Activated naive CD4-positive, alpha-beta T cell treated with anti-CD3 and anti-CD28 coated beads, Interleukin-2, amount 10 ng/mL, durations not matched to agents 7 days and 5 days (primary cell): ENCODE measurements at places on chromosomes 16 and 17.

DNA sequence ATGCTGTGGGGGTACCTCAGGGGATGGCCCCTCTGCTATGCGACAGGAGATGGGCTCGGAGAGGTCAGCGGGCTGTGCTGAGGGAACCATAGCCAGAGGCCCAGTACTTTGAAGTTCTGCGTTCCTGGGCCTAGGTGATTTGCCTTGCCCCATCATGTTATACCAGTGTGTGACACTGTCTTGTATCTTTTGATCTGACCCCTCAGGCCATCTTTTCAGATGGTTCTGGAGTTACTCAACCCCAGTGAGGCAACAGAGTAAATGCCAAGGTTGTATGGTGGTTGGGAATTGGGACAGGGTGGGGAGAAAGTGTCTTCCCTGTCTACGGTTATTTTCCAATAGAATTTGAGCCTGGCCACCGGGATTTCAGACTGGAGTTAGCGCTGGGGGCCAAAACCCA lies 8.5 kb downstream of the MSI2 start:
- no peak overlapping the region for H3K4me3 ChIP-seq
- no peaks in the 10 kb centered on the region for H3K27me3 ChIP-seq
- peaks cover 88% of the 10 kb centered on the region for H3K36me3 ChIP-seq
- H3K4me1 ChIP-seq, result peaks cover 42% of the 10 kb centered on the region
- H3K27ac ChIP-seq, result no peak overlapping the region

DNA sequence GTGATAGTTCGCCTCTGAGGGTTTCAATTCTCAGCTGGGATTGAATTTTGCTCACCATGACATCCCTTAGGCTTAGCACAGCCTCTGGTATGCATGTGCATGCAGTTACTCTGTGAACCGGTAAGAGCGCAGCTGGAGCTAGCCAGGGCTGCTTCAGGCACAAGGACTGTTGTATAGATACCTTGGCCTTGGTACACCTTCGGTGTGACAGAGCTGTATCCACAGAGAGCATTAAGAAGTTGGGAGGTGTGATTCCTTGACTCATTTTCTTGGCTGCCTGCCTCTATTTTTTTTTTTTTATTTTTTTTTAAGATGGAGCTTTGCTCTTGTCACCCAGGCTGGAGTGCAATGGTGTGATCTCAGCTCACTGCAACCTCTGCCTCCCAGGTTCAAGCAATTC lies 2.2 kb upstream of the NUTF2 start:
- H3K27me3 ChIP-seq, result no peaks in the 10 kb centered on the region
- H3K4me3 ChIP-seq, result peak overlapping the region; percentile 95
- no peak for DNase-seq
- H3K27ac ChIP-seq, result peak overlapping the region; percentile 99

- peaks cover 91% of the 10 kb centered on the region for H3K4me1 ChIP-seq
- H3K27ac ChIP-seq, result peak overlapping the region; percentile 98
- no peaks in the 10 kb centered on the region for H3K27me3 ChIP-seq
- peak overlapping the region; percentile 76 for H3K4me3 ChIP-seq
Observed at GRCh38 chr16:87956365-87957231, 5.4 kb downstream of the BANP start.

GRCh38 chr16:80176114-80176513 lies 364.7 kb upstream of the DYNLRB2 start:
- H3K27ac ChIP-seq, result no peak overlapping the region
- no peaks in the 10 kb centered on the region for H3K27me3 ChIP-seq
- no peak for DNase-seq
- H3K36me3 ChIP-seq, result no peaks in the 10 kb centered on the region
- H3K4me3 ChIP-seq, result no peak overlapping the region

GRCh38 chr17:823501-823902 lies 41.3 kb downstream of the MRM3 start:
- no peaks in the 10 kb centered on the region for H3K36me3 ChIP-seq
- no peak overlapping the region for H3K27ac ChIP-seq
- no peaks in the 10 kb centered on the region for H3K4me1 ChIP-seq
- H3K27me3 ChIP-seq, result no peaks in the 10 kb centered on the region
- no peak overlapping the region for H3K4me3 ChIP-seq

GRCh38 chr16:1377406-1378010 lies 25.8 kb downstream of the GNPTG start:
- H3K4me1 ChIP-seq, result peaks cover 19% of the 10 kb centered on the region
- DNase-seq, result no peak
- no peak overlapping the region for H3K27ac ChIP-seq
- no peak overlapping the region for H3K4me3 ChIP-seq
- no peaks in the 10 kb centered on the region for H3K27me3 ChIP-seq

GRCh38 chr16:54312502-54312991 lies 26.0 kb upstream of the IRX3 start:
- no peak overlapping the region for H3K27ac ChIP-seq
- H3K36me3 ChIP-seq, result no peaks in the 10 kb centered on the region
- H3K27me3 ChIP-seq, result peaks cover 9% of the 10 kb centered on the region
- DNase-seq, result no peak
- no peak overlapping the region for H3K4me3 ChIP-seq
- H3K4me1 ChIP-seq, result no peaks in the 10 kb centered on the region

DNA sequence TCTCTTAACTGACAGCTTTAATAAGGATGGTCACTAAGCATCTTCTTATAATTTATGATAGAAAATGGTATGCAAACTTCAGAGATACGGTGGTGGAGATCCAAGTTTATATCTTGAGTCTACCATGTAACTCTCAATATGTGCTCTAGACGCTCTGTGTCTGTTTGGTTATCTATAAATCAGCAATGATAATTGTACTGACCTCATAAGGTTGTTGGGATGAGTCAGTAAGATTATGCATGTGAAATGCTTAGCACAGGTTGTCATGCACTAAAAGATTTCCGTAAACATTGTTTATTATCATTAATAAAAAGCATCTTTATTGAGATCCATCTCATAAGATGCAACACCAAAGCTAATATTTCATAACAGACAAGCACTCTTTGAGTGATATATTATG lies 1094.9 kb upstream of the EEF2KMT start:
- no peaks in the 10 kb centered on the region for H3K36me3 ChIP-seq
- no peak overlapping the region for H3K4me3 ChIP-seq
- no peaks in the 10 kb centered on the region for H3K27me3 ChIP-seq
- DNase-seq, result no peak

DNA sequence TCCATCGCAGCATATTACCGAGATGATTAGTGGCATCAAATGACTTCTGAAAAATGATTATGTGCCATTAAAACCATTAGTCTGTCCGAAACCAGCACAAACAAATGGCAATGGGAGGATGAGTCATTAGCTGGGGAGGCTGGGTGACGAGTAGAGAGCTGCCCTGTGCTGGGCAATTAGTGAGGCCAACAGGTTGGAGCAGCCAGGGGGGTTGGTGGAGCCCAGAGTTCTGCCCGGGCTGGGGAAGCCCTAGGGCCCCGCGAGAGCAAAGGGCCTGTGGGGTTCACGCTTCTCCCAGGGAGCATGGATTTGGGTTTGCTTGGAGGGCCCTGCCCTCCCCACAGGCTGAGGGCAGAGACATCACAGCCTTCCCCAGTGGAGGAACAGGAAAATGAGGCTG lies 152.1 kb upstream of the RPL38 start:
- peaks cover 62% of the 10 kb centered on the region for H3K27me3 ChIP-seq
- no peaks in the 10 kb centered on the region for H3K4me1 ChIP-seq
- no peak overlapping the region for H3K4me3 ChIP-seq

DNA sequence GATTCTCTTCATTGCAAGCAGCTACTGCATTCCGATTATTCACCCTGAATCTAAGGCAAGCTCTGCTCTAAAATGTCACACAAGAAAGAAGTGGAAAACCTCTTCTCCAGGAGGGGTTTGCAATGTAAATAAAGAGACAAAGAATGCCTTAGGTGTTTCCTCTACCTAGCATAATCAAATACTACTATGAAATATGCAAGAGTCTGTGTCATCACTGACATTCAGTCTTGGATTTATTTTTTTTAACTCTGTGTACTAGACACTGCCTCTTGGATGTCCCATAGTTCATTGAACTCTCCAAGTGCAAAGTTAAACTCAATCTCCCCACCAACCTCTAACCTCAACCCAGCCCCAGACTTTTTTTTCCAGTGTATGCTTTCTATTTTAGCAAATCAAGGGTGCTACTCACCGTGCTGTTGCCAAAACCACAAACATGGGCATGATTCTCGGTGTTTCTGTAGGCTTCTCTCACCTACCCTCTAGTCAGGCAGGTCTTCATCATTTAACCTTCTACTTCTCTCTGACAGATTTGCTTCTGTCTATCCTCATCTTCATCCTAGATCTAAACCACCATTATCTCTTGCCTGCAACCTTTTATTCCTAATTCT lies 329.1 kb downstream of the CDH13 start:
- no peak overlapping the region for H3K27ac ChIP-seq
- H3K4me3 ChIP-seq, result no peak overlapping the region
- no peaks in the 10 kb centered on the region for H3K36me3 ChIP-seq
- DNase-seq, result no peak
- no peaks in the 10 kb centered on the region for H3K4me1 ChIP-seq

DNA sequence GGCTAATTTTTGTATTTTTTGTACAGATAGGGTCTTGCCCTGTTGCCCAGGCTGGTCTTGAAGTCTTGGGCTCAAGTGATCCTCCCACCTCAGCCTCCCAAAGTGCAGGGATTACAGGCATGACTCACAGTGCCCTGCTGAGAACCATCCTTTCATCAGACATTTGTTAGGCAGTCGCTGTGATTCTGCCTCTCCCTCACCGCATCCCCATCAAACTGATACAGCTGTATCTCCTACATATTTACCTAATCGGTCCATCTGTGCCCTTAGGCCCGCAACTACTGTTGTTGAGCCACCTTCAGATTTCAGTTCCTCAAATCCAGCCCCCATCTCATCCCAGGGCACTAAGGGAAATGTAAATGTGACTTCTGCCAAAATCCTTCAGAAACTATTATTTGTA lies 2.0 kb upstream of the SLC43A2 start:
- H3K4me1 ChIP-seq, result peaks cover 26% of the 10 kb centered on the region
- DNase-seq, result no peak
- no peaks in the 10 kb centered on the region for H3K36me3 ChIP-seq

DNA sequence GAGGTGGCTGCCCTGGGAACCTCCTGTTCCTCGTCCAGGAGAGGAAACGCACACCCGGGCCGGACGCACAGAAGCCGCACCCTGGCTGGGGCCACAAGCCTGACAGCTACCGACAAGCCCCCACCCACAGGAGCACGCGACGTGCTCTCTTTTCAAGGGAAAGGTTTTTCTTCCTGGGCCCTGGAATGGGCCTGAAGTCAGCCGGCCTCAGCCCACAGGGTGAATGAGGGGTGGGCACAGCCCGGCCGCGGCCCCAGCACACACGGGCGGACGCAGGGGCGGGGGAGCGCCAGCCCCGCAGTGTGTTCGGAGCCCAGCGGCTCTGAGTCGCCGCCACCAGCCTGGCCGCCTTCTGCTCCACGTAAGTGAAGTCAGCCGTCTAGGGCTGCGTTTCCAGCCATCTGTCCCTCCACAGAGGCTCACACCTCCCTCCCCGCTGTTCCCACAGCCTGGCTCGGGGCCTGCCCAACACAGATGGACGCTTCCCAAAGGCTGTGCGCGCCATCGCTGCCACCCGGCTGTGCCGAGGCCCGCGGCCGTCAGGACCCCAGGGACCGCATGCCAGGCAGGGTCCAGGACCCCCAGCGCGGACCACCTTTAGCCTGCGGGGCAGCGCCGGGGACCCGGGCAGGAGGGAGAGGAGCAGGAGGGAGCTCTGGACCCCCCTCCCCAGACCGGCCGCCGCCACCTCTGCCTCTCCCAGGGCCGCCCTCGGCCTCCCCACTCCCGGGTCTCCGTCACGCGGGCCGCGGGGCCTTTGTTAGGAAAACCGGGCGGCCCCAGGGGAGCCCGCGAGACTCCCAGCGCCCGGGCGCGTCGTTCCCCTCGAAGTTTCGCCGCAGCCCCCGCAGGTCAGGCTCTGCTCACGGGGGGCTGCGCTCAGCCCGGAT lies 36.8 kb downstream of the CBFA2T3 start:
- peaks cover 89% of the 10 kb centered on the region for H3K27me3 ChIP-seq
- H3K27ac ChIP-seq, result no peak overlapping the region
- H3K36me3 ChIP-seq, result no peaks in the 10 kb centered on the region
- H3K4me1 ChIP-seq, result peaks cover 19% of the 10 kb centered on the region
- no peak for DNase-seq
- H3K4me3 ChIP-seq, result no peak overlapping the region

DNA sequence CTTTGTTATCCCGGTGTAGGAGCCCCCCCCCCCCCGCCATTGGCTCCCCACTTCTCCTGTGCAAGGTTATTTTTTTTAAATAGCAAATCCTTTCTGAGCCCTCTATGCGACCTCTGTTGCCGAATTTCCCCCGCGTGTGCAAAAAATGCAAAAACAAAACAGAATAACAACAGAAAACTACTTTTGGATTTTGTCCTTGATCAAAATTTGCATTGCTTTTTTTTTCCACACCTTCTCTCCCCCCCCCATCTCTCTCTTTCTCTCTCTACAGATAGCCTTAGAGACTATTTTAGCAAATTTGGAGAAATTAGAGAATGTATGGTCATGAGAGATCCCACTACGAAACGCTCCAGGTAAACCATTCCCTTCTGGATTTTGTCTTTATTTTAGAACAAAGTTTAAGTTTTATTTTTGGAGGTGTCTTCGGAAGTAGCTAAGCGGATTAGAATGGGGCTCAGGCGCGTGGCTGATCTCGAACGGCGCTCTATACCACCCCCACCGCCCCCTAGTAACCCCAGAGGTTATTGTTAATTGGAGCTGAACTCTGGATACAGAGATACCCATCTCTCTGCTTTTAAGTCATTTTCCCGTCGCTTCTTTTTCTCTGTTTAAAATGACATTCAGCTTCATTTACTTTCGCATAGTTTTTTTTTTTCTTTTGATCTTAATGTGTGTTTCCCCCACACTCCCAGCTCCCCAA lies 1.0 kb downstream of the MSI2 start:
- peak; percentile 46 for DNase-seq
- peaks cover 63% of the 10 kb centered on the region for H3K4me1 ChIP-seq
- H3K4me3 ChIP-seq, result peak overlapping the region; percentile 94
- H3K36me3 ChIP-seq, result peaks cover 41% of the 10 kb centered on the region
- peaks cover 19% of the 10 kb centered on the region for H3K27me3 ChIP-seq

DNA sequence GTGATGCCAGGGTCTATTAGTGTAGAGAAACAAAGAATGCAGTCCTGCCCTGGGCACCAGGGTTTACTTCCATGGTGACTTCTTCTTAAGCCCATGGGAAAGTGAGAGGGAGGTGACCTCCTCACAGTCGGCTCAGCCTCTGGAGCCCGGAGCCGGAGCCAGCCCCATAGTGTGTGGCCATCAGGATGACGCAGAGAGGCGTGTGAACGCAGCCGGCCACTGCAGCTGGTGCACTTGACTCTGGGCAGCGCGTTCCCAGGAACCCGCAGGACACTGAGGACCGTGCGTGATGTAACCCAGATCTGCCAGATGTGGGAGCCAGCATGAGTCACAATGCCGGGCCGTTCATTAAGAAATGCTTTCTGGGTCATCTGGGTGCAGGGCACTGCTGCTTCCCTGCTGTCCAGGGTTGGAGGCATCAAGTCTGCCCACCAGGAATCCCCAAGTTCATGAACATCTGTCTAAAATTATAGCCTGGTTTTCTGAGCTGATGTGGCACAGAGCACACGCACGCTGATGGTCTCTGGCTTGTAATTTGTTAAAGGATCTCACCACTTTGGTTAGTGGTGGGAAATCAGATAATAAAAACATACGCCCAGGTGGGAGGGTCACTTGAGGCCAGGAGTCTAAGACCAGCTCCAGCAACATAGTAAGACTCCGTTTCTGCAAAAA lies 114.1 kb downstream of the PITPNC1 start:
- peaks cover 12% of the 10 kb centered on the region for H3K36me3 ChIP-seq
- peaks cover 17% of the 10 kb centered on the region for H3K4me1 ChIP-seq
- H3K27me3 ChIP-seq, result no peaks in the 10 kb centered on the region
- H3K4me3 ChIP-seq, result no peak overlapping the region

- H3K27me3 ChIP-seq, result peaks cover 70% of the 10 kb centered on the region
- peaks cover 11% of the 10 kb centered on the region for H3K4me1 ChIP-seq
- no peaks in the 10 kb centered on the region for H3K36me3 ChIP-seq
- H3K27ac ChIP-seq, result no peak overlapping the region
- H3K4me3 ChIP-seq, result no peak overlapping the region
Observed at GRCh38 chr17:48002266-48002915, 31.5 kb downstream of the CDK5RAP3 start.
